ENCODE measurements at places on chromosomes 3 and 15.

DNA sequence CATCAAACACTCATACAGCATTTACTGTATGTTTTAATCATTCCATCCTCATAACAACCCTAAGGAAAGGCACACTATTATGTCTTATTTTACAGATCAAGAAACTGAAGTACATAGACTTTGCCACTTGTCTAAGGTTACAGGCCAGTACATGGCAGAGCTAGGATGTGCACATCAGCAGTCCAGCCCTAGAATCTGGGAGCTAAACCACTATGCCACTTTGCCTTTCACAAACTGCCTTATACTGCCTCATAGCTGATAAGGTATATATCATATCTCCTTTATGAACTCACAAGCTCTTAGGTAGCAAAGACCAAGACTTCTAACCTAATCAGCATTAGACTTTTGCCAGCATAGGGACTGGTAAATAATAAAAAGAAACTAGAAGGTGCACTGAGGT is 49.1 kb downstream of the MYO9A start:
- DNase-seq: no peak

- no peak for DNase-seq
These were observed 176.1 kb downstream of the KLF13 start for GRCh38 chr15:31502541-31503229.

DNA sequence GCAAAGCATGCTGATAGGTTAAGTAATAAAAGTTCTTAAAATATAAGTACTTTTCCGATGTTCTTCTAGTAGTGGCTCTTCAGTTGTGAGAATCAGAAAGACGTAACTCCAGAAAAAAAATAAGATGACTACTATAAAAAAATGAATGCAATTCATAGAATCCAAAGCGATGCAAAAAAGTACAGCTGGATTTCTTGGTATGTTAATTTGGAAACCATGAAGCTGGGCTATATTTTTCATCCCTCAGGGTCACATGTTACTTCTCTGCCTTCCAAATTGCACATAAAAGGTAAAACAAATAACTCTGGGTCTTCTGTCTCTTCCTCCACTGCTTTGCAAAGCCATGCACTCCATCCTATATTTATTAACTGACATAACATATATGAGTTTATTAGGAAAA is 843.9 kb upstream of the DPPA4 start:
- DNase-seq: no peak

DNA sequence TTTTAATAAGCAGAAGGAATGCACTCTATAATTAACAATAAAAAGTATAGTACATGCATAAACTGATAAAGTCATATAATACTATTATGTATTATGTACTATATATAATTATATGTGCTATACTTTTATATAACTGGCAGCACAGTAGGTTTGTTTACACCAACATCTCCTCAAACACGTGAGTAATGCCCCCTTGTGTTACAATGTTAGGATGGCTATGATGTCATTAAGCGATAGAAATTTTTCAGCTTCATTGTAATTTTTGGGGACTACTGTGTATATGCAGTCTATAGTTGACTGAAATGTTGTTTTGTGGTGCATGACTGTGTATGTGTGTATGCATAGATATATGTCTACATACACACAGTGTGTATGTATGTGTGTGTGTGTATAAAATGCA is 100.6 kb downstream of the SLMAP start:
- no peak for DNase-seq

GRCh38 chr3:119632216-119632615 is 28.2 kb downstream of the POPDC2 start:
- no peak for DNase-seq

DNA sequence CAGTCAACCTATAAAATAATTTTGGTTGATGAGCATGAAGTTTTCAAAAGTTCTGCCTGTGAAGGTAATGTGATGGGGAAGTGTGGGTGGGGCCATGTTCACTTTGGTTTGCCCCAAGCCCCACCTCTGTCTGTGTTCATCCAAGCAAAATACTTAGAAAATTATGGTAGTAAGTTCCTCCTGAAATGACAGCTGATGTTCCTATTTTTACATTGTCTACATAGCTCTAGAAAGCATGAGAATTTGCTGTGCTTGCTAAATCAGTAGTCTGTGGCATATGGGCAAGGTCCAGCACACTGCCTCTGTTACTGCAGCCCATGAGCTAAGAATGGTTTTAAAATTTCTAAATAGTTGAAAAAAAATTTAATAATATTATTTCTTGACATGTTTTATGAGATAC is 21.9 kb upstream of the CP start:
- no peak for DNase-seq

GRCh38 chr3:186932281-186933181 is 2.2 kb downstream of the ST6GAL1 start:
- peak; percentile 39 for DNase-seq

DNA sequence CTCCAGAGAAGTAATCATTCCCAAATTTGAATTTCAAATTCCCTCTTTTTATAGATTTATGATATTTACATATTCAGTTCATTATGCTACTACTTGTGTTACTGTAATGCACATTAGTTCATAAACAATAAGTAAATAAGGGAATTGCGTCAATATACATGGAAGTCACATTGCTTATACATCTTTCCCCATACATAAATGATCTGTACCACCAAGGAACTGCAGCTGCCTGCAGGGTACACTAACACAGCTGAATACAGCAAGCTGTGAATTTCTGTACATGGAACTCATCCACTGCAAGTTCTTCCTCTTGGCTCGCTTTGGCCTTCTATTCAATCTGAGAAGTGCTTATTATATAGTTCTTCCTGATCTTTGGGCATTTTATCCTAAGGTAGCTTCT is 15.5 kb downstream of the CASR start:
- no peak for DNase-seq

GRCh38 chr15:83163032-83163431 is 44.6 kb downstream of the HDGFL3 start:
- no peak for DNase-seq

GRCh38 chr15:38186507-38186906 is 66.1 kb upstream of the SPRED1 start:
- DNase-seq: no peak

DNA sequence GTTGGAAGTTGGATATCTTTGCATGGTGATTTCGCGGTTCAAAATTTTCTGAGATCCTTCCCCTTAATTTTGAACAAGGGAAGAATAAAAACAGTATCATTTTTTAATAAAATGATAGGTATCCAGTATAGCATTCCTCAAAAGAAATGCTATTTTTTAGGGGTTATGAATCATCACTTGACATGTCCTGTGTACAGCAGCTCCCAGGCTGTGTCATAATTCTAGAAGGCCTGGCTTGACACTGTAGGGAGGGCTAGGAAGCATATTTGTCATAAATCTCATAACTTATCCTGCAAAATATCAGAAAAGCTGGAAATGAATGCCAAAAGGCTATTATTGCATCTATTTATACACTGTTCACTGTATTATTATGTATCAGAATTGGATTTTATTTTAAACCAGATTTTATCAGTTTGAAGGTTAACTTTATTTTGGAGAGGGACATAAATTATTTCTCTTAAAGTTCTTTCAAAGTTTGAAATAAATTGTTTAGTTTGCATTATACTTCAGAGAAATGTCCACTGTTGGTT is 539.1 kb upstream of the ROBO2 start:
- no peak for DNase-seq

DNA sequence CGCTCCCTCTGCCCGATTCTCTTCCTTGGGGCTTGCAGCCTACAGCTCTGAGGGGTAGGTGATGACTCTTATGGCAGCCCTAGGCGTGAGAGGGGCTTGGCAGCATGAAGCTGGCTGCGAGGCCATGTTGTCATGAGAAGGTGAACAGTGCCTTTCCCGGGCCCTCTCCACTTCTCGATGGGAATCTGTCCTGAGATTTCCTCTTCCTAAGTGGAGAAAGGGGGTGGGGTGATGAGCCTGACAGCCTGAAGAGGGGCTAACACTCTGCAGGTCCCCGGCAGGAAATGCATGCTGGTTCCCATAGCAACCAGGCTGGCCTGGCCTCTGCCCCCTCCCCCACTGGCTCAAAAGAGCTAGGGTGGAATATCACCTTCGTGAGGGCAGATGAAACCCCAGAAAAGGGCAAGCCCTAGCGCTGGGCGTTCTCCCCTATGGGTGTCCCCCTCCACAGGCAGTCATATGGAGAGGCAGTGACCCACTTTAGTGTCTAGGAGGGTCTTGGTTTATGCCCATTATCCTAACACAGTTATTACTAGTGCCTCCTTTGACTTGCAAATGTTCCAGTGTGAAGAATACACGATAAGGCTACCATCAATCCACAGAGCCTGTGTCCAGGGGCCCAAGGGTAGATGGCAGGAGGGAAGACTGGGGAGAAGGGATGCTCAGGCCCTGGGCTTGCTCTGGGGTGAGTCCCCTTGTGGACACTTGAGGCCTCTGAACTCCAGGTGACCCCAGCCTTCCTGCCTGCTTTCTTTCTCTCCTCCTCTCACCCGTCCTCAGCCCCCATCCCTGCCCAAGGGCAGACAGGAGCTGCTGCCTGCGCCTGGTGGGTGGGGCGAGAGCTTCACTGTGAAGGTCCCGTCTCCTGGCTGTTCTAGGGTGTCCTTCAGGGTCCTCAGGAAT is 13.2 kb downstream of the EPHB3 start:
- DNase-seq: peak; percentile 82

GRCh38 chr15:97909291-97909891 is 51.1 kb upstream of the ARRDC4 start:
- peak; percentile 80 for DNase-seq

- DNase-seq: no peak
These were observed 4.8 kb downstream of the VIPR1 start for GRCh38 chr3:42507252-42507651.

GRCh38 chr3:46897031-46897430 is 19.5 kb downstream of the PTH1R start:
- no peak for DNase-seq

- no peak for DNase-seq
These were observed 78.1 kb downstream of the TNFAIP8L3 start for GRCh38 chr15:51016615-51017014.

GRCh38 chr3:71003511-71003910 is 580.0 kb downstream of the FOXP1 start:
- no peak for DNase-seq

DNA sequence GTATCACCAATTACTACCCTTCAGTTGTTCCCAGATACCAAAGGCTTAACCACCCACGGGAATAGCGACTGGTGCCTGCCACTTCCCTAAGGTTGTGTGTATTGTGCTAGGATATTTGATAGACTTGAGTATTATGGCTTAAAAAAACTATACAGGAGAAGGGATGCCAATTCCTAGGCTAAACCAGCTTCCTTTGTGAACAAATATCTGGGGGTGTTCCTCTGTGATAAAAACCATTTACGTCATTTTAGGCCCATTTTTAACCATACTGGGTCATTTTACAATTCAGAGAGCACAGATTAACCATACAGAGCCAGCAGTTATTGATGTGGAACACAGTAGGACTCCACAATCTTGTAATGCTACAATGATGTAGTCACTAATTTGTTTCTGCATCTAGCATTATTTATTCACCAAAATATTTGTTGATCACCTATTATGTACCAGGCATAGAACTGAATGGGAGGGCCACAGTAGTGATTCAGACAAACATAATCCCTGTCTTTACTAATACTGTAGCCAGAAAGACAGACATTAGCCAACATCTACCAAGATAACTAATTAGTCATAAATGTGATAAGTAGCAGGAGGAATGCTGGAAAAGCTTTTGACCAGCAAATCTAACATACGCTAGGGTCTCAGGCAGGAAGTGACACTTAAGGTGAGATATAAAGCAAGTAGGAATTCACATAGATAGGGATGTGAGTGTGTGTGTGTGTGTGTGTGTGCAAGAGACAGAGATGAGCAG is 184.8 kb downstream of the MECOM start:
- DNase-seq: no peak

DNA sequence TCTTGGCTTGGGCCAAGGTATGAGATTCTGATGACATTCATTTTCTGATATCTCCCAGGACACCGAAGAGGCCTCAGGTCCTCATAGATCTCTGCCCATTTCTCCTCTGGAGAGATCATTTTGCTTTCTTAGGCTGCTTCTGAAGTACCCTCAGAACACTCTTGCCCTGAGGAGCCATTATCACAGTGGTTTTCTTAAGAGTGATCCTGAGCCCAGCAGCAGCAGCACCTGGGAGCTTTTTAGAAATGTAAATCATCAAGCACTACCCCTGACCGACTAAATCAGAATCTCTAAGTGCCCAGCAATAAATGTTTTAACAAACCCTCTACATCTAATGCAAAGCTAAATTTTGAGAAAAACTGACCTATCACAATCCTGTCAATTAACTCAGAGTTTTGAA is 40.6 kb upstream of the SLC9A9 start:
- no peak for DNase-seq

DNA sequence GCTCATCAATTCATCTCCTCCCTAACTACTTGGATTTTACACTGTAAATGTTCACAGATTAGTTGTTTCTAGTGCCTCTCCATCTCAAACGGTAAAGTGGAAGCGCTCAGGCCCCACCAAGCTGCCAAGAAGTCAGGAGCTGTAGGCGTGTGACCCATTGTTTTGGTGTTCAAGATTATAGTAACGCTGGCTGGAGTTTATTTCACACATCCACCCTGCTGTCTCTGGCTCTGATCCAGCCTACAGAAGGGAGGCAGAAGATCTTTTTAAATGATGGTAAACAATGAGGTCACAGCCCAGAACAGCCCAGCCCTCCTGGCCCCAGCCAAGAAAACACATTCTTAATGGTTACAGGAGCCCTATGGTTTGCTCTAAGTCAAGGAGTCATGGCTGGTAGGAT is 25.7 kb upstream of the GALNT15 start:
- no peak for DNase-seq

DNA sequence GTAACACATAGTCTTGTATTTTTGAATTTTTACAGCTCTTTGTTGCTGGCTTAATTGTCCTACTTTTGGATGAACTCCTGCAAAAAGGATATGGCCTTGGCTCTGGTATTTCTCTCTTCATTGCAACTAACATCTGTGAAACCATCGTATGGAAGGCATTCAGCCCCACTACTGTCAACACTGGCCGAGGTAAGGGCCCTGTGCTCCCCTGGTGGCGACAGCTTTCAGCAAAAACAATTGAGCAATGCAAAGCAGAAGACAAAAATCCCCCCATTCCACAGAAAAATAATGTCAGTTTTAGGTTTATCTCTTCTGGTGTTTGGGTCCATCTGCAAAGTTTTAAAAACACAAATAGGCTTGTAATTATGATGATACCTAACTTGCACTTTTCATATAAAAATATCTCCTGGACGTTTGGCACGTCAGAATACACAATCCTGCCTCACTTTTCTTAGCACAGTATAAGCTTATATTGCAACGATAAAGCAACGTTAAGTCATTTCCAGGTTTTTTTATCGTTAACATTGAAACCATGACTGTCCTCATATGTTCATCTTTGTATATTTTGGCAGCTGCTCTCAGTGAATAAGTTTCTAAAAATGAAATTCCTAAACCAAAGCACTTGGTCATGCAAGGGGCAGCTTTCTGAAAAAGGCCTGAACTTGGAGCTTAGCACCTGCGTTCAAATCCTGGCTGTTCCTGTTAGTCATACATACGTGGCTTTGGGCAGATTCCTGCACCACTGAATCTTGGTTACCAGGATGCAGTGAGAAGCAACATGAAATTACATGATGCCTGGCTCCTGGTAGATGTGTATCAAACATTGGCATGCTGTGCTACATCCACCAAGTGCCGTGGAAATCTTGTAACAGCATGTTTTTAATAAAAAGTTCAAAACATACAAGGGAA is 8.5 kb downstream of the SEC61A1 start:
- DNase-seq: no peak

Data from neural progenitor cell (in vitro differentiated cells).